ENCODE measurements at places on chromosomes 4 and X.

GRCh38 chr4:42817913-42818312 lies 74.6 kb upstream of the GRXCR1 start:
- no peak for DNase-seq

DNA sequence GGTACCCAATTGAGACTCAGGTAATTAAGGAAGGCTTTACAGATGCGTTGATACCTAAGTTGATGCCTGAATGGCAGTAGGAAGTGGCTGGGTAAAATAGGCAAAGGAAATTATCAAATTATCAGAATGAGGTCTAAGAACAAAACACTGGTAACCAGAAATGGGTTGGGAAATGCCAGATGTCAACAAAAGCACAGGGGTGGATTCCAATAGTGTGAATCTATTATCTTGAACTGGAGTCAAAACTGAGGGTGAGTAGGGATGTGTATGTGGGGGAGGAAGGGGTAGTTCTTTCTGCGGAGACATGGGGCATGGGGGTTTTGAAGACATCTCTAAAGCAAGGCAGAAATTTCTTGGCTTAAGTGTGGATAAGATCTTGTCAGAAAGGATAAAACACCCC lies 16.0 kb upstream of the SEPTIN6 start:
- no peak for DNase-seq

- DNase-seq: no peak
Observed at GRCh38 chr4:4627111-4627510, 85.3 kb upstream of the STX18 start.

DNA sequence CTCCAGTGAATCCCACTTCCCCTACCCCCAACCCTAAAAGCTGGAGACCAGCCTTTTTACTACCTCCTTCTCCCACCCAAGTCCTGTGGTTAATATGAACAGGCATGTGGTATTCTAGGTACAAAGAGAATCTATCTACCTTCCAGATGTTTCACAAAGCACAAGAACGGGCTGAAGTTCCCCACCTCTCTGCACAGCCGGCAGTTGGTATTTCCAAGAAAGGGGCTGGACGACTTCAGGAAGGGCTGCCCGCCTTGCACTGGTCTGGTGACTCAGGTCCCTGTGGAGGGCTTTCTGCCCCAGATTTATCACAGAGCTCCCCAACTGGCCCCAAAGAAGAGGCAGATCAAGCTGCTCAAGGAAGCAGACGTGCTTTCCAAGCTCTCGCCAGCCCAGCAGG lies 4.5 kb downstream of the FAM47E start:
- no peak for DNase-seq

- no peak for DNase-seq
Observed at GRCh38 chr4:55411621-55412020, 15.9 kb downstream of the TMEM165 start.

DNA sequence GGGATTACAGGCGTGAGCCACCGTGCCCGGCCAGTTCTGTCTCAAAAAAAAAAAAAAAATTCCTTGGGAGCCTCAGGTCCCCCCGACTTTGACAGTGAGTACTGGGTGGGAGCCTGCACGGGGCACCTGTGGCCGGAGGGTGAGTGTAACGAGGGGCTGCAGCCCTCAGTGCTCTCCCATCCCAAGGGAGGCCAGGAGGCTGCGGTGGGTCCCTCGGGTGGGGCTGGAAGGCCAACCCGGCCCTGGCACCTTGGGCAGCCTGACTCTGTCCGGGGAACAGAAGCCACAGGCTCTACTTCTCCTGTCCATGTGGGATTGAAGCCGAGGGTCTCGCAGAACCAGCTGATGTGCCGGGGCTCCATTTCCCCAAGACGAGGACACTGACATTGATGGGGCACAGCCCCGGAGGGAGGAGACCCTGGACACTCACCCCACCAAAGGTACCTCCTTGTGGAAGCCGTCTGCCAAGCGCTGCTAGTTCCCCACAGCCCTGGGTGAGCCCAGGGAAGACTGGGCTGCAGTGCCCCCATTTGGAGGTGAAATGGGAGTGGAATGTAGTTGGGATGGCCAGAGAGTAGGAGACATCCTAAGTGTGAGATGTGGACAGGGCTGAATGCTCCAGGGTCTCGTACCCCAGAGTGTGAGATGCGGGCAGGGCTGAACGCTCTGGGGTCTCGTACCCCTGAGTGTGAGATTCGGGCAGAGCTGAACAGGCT lies 2.3 kb upstream of the SLC26A1 start:
- no peak for DNase-seq

- DNase-seq: peak; percentile 10
Observed at GRCh38 chrX:48025561-48025960, 18.8 kb downstream of the SPACA5 start.

- no peak for DNase-seq
Observed at GRCh38 chr4:61638591-61638990, 438.5 kb downstream of the ADGRL3 start.

GRCh38 chr4:124331781-124332180 lies 380.8 kb downstream of the ANKRD50 start:
- no peak for DNase-seq

- DNase-seq: no peak
Observed at GRCh38 chr4:61473306-61473705, 273.2 kb downstream of the ADGRL3 start.

DNA sequence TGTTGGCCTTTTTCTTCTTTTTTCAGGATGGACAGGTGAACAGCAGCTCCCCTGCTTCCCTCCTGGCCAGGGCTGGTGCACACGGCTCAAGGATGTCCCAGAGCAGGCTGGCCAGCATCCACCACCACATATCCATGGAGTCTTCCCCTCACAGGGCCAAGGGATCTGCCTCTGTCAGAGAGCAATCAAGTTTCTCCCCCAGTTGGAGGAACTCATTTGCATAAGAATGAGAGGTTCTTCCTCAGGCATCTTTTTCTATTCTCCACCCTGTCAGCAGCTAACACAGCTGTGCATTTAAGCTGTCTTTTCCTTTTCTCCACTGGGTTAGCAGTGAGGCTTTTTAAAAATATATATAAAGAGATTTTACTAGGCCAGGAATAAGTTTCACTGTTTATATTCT lies 143.8 kb downstream of the ANAPC10 start:
- no peak for DNase-seq

DNA sequence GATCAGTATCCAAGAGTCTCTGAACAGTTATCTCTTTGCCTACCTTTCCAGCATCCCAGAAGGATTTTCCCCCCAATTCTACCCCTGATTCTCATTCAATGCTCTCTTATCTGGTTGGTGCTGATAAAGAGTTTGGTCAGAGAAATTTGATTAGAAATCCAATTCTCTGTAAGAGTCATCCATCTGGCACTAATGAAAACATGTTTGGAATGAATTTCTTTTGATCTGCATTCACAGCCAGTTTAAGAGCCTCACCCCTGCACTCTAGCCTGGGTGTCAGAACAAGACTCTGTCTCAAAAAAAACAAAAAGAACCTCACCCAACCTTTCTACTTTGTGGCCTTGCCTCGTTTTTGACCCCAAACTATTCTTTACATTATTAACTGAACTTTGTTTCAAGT lies 122.1 kb downstream of the MANBA start:
- DNase-seq: no peak

DNA sequence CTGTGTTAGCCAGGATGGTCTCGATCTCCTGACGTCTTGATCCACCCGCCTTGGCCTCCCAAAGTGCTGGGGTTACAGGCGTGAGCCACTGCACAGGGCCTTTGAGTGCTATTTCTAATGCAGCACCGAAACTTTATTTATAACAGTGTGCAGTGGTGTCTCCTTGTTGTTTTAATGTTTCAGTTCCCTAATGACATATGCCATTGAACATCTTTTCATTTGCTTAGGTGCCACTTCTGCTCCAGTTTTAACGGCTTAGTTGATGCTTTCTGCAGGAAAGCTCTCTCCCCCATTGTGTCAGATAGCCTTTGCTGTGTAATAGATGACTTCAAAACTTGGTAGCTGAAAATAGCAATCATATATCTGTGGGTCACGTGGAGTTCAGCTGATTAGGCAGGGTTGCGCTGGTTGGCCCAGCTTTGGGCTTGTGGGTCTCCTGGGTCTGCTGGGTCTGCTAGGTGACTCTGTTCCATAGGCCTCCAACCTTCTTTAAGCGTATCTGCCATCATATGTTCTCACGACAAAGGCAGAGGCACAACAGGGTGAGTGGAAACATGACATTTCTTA lies 76.4 kb upstream of the SHISA3 start:
- no peak for DNase-seq

DNA sequence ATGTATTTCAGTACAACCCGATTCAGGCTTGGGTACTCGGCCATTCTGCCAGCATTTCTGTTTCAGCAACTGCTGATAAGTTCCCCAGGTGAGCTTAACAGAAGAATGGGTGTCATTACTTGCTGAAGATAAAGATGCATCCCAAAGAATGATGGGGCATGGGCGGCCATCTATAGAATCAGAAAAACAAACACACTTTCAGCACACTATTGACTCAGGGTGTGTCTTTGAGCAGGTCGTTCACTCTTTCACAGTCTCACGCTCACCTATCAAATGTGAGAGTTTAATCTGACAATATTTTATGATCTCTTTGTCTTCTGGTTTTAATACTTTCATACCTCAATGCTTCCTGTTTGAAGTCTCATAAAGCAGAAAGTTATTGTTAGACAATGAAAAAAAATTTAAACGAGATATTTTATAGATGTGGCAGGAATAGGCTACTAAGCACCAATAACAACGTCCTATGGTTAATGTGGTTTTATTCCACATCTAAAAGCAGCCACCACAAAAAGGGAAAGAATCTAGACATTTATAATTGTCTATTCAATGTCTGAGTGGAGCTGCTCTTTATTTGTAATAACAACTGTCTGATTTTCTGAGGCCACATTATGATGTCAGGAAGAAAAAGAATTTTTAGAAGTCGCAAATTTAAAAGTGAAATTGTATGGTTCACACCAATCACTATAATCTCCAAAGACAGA lies 17.0 kb downstream of the GASK1B start:
- DNase-seq: no peak

GRCh38 chr4:152894673-152895072 lies 41.5 kb upstream of the FHDC1 start:
- no peak for DNase-seq

- DNase-seq: no peak
Observed at GRCh38 chrX:49282647-49283011, 13.0 kb downstream of the PPP1R3F start.

DNA sequence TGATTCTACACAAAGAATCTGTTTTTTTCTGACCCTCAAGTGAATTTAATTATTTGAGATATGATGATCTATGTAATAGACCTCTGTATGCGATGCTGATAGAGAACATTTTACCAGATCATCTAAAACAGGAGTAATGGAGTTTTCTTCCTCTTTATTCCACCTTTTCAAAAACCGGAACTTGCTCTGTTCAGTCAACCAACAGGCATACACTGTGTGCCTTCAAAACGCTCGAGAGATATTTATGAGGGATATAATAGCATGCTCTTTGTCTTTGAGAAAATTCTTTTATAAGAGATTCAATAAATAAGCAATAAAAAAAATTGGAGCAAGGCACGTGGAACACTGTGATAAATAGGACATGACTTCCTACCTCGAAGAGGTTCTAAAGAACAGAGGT lies 2.0 kb downstream of the NYX start:
- DNase-seq: no peak

- no peak for DNase-seq
Observed at GRCh38 chr4:167100120-167100519, 134.2 kb downstream of the SPOCK3 start.

DNA sequence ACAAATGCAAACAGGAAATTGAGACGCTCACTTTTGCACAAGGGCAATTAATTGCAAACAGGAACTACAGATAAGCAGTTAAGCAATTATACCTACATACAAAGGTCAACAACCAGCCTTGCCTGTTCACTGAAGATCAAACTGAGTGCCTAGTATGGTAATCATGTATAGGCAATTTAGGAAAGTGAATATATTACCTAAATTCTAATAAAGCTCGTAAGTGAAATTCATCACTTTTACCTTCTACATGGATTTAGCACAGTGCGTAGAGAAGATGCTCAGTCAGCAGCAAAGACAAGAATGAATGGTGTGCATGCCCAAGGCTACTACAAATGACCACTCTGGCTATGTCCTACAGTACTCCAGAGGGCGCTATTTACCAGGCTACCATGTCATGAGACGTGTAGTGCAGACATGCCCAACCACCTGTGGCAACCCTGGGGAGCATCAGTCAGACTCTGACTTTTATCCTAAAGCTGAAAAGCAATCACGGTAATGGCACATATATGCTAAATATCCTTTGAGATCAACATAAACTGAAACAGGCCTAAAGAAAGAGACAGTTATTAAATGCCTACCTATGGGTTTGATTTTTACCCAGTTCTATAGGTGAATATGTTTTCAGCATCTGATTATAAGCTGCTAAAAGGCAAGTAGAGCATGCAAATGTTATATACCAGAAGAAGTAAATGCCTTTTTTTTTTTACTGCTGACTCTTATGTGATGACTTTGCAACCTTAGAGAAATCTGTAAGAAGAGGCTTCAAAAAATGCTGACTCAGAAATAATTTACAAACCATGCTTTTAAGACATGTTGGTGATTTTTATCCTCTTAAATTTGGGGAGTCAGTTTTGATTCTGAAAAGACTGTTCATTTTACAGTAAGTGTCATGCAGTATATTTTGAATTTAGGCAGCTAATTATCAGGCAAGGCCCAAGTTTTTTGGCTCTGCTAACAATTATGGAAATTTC lies 178.0 kb downstream of the PPP3CA start:
- peak; percentile 51 for DNase-seq

DNA sequence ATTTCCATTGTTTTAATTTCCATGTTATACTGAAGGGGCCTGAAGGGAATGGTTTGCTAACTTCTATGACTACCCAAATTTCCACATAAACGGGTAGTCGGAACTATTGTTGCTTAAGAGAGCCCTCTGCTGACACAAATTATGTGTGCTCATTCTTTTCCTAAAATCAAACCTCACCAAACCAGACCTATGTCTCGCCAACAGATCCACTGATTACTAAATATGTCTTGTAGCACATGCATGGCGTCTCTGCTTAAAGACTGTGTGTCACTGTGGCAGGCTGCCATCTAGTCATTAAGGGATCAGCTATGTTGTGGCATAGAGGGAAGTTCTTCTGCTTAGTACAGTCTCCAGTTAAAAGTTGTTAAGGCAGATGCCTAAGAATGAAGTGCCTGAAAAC lies 25.1 kb downstream of the PIR start:
- no peak for DNase-seq

- no peak for DNase-seq
Observed at GRCh38 chrX:6228720-6229119, at the start of gene NLGN4X. Gene NLGN4X, minus strand, starts transcription at chrX:6228867. Its CDS starts 77,401 bp downstream, at chrX:6151466.

DNA sequence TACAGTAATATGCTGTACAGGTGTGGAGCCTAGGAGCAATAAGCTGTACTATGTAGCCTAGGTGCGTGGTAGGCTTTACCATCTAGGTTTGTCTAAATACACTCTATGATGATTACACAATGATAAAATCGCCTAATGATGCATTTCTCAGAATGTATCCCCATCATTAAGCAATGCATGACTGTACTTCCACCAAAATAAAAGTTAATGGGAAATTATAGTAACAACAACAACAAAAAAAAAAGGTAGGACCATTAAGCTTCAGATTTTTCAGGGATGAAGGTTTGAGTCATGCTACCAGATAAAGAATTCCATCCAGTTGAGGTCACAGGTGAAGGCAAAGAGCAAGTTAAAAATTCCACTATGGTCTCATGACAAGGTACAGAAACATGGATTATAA lies 68.2 kb downstream of the MAGEA10 start:
- no peak for DNase-seq
